ENCODE measurements at places on chromosomes 5 and 9. TPM values are rescaled to one million over a fixed set of nuclear protein-coding genes. Genes with fewer than 3 reads are reported as not detected.

DNA sequence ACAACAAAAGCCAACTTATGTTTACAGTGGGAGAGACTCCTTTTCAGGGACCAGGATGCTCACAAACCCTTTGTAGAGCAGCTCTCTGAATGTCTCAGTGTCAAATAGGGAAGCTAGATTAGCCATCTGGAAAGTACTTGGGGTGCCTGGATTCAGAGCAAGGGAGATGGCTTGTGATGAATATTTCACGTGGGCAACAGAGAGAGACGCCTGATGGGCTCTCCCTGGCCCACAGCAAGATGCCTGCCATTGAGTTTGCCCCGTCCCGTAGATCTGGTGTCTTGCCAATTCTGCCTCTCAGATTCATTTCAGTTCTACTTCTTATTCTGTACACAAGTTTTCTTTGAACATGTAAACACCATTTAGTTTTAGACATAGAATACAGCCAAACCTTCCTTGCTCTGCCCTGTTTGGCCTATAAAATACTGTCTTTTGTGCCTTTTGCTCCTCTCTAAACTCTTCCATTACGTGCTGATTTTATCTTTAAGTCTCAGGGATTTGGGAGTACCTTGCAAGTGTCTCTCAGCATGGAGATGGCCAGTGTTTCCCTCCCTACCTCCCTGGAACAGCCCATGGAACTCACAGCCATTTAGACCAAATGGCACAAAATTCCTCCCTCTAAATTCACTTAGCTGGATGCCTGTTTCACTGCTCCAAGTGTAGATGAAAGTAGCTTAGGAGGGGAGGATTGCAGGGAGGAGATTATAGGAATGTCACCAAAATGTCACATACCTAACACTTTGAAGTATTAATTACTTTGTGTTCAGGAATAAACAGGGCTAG is 234.3 kb downstream of the SAXO1 start:
- DNase-seq, result no peak

DNA sequence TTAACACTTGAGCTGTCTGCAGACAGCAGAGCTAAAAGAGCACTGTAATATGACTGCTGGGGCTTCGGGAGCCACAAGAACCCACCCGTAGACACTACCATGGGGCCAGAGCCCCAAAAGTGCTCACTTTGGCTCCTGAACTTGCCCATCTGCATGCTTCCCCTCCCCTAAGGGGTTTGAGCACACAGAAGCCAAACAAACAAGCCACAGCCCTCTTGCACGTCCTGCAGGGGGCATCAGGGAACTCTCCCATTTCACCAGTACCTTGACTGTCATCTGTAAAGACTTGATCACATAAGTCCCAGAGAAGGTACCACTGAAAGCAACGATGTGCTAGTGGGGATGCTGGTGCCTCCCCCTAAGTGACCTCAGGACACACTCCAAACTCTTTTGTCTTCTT is 681.8 kb downstream of the SEMA5A start:
- DNase-seq, result peak; percentile 58

DNA sequence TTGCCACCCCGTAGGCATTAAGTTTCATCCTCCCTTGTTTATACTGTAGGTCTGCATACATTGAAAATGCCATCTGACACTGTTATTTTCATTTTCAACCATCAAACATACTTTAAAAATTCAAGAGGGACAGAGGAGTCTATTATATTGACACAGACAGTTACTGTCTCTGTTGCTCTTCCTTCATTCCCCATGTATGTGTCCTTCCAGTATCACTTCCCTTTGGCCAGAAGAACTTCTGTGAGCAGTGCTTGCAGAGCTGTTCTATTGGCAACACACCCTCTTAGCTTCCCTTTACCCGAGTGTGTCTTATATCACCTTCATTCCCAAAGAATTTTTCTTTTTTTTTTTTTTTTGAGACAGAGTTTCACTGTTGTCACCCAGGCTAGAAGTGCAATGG is 42.8 kb downstream of the RASGEF1C start:
- DNase-seq, result no peak

BHMT gene
- not detected for total RNA-seq
